ENCODE measurements at places on chromosomes 13 and 19.

- DNase-seq, result no peak
Observed at GRCh38 chr19:44857837-44858236, 11.7 kb downstream of the NECTIN2 start.

DNA sequence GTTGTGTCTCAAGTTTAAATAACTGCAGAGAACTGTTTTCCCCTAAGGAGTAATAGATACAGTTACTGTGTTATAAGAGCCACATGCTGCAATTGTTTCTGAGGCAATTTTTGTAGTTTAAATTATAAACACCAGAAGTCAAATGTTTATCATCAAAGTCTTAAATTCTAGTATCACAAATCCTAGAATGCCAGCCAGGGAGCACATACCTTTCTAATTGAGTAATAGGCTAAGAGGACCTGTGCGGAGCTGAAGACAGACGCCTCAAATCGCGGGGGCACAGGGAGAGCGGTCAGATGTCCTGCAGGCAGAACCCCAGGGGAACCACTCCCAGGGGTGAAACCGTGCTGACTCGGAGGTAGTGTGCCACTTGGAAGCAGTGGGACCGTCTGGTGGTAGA, 65.2 kb upstream of the TNFRSF19 start:
- no peak for DNase-seq

- DNase-seq, result no peak
Observed at GRCh38 chr13:38803531-38803930, 116.7 kb downstream of the FREM2 start.

DNA sequence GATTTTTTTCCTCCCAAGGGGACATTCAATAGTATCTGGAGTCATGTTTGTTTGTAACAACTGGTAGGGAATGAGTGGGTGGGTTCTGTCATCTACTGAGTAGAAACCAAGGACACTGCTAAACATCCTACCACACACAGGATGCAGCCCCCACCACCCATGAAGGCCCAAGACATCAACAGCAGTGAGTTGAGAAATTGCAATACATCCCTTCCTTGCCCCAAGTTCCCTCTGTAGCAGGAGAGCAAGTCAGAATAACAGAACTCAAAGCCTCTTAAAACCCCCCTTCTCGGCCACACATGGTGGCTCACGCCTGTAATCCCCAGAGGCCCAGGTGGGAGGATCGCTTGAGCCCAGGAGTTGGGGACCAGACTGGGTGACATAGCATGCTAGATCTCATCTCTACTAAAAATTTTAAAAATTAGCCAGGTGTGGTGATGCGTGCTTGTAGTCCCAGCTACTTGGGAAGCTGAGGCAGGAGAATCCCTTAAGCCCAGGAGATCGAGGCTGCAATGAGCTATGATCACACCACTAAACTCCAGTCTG, 2.4 kb upstream of the CYP2F1 start:
- no peak for DNase-seq

DNA sequence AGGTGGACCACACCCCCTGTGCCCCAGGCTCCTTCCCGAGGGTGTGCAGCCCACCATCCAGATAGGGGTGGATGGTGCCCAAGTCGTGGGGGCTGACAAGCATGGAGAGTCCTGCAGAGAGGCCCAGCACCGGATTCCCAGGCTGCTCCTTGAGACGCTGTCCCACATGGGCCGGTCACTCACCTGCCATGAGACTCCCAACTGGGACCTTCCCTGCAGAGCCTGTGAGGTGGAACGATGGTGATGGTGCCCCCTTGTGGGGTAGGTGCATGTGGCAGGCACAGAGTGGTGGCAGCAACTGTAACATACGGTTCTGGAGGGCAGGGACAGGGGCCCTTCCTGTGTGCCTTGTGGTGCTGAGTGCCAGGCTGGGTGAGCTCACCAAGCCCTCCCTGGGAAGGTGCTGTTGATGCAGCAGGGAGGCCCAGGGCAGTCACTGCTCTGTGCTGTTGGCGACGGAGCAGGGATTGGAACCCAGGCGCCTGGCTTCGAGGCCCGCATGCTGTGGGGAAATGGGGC, 33.1 kb downstream of the PPP1R37 start:
- DNase-seq, result no peak

- DNase-seq, result no peak
Observed at GRCh38 chr13:40478775-40479174, 187.7 kb downstream of the FOXO1 start.

DNA sequence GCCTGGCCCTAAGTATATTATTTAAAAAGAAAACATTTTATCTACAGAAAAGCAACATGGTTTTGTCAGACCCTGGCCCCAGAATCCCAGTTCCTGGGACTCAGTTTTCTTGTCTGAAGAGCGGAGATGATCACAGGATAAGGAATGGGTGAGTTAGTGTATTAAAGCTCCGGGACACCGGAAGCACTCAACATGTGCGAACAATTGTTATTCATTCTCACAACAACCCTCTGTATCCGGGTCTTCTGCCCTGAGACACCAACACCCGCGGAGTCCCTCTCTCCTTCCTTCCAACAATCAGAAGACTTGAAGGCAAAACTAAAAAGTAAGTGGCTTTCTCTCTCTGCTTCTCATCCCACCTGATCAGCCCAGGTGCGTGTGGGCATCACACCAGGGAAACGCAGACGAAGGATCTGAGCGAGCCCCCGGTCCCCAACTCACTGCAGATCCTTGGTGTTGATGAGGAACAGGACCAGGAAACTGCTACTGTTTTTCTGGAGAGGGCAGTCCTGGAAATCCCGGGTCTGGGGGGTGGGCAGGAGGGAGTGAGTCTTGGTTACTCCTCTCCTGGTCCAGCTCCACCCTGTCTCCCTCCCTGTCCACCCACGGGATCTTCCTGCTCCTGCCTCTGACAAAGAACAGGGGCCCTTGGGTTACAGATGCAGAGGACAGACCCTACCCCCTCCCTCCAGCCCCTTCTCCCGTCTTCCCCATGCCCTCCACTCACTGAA, 2.0 kb downstream of the GPR108 start:
- DNase-seq, result no peak
